ENCODE measurements at places on chromosomes 12 and 14.
A peak's percentile ranks its signal among the peaks of the same experiment; 100 is the strongest.

- DNase-seq = peak; percentile 37
Observed at GRCh38 chr14:93115821-93116675, at the start of gene ITPK1. Gene ITPK1 (minus strand): TSS chr14:93115925. CDS start chr14:93115163, 762 bp downstream.

DNA sequence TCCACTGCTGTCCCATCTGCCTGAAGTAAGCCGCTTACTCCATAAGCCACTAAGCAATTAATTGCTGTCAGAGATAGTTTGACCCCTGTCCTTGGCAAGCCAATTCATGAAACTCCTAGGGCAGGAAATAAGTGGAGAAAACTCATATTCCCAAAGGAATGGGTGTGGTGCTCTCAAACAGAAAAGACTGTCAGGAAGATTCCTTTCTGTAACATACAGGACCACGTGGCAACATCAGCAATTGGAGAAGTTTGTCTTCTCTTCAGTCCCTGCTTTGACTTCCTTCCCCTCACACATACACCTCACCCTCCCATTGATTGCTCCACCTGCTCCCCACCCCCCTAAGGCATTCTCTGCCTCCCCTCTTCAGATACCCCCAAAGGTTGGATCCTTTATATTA, 36.2 kb upstream of the MDM1 start:
- no peak for DNase-seq

DNA sequence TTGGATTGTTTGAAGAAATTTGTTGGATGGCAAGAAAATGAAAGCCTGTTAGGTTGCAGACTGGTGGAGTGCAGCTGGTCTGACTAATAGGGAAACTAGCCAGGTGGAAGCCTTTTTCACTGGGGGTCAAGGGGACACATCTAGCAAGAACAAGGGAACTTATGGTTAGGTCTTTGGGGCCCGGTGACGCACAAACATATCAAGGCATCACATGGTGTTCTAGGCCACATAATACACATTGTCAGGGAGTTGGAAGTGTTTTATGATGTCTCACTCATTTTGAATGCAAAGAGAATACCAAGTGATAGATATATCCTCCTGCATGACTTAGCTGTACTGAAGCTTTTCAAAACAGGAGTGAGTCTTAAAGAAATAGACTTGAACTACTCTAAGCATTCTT, 351.2 kb downstream of the KCNH5 start:
- no peak for DNase-seq

DNA sequence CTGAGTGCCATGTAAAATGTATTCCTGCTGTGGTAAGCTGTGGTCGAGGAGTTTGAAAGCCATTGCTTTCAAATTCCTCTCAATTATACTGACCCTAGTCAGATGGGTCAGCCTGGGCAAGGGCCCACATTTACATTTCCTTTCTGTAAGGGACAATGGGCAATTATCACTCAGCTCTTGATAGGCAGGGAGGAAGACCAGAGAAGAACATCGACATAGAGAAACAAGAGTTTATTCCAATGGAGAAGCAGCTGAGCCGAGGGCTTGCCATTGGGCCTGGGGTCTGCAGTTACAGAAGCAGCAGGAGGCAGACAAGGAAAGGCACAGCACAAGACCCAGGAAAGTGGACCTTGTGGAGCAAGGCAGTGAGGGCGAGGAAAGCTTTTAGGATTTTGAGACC, 9.7 kb downstream of the NRIP2 start:
- no peak for DNase-seq

DNA sequence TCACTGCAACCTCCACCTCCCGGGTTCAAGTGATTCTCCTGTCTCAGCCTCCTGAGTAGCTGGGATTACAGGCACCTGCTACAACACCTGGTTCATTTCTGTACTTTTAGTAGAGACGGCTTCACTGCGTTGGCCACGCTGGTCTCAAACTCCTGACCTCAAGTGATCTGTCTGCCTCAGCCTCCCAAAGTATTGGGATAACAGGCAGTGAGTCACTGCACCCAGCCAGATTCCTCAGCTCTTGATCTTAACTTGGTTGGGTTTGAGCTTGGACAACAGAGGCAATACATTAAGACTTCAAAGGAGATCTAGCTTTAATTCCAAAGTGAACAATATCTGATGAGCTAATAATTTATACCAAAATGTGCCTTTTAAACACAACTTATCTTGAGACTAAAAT, 5.6 kb downstream of the DAZAP2 start:
- no peak for DNase-seq

DNA sequence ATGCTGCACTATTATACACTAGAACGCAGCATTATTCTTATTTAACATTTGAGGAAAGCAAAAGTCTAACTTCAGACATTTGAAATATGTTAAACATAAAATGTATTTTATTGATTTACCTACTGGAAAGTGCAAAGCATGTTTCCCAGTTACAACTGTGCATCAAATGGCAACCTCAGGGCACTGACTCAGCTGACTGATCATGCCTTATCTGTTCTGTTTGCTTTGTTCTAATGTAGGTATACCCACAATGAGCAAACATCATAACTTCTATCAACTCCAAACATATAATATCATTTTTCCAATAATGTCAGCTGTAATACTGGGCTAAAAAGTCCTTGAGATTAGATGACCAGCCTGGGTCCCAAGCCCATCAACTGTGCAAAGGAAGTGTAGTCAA, 431.0 kb downstream of the FOXG1 start:
- no peak for DNase-seq

- no peak for DNase-seq
Observed at GRCh38 chr12:72144553-72144952, 127.6 kb upstream of the TRHDE start.

GRCh38 chr12:107288414-107289127, 195.2 kb upstream of the CRY1 start:
- DNase-seq = no peak

- no peak for DNase-seq
Observed at GRCh38 chr14:88983755-88984154, 159.3 kb downstream of the TTC8 start.

GRCh38 chr14:88488081-88488480, 66.7 kb downstream of the PTPN21 start:
- DNase-seq = no peak

Measured in activated CD4-positive, alpha-beta T cell treated with anti-CD3 and anti-CD28 coated beads, Interleukin-2, amount 50 U/mL, for 24 hours (primary cell).